ENCODE measurements at places on chromosomes 7 and 10.

- DNase-seq, result no peak
Measured at GRCh38 chr7:916291-916941, 38.1 kb downstream of the ADAP1 start.

GRCh38 chr7:45484094-45484493 is 90.1 kb upstream of the ADCY1 start:
- DNase-seq, result no peak

DNA sequence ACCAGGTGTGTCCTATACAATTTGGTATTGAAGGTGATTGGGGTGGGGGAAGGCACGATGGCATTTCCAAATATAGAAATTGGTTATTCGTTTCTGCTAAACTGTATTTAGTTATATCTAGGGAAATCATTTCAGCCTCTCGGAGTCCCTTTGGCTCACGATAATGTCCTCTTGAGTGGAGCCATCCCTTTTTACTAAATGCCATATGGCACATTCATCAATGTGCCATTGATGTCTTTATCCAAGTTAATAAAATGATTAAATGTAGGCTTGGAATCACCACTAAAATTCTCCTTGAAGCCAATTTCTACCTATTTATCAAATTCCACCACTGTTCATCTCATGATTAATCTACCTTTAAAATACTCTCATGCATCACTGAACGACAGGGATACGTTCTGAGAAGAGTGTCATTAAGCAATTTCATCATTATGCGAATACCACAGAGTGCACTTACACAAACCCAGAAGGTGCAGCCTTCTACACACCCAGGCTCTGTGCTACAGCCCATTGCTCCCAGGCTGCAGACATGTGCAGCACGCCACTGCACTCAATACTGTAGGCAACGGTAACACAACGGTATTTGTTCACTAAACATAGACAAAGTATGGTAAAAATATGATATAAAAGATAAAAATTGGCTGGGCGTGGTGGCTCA is 219.2 kb upstream of the C7orf33 start:
- no peak for DNase-seq

GRCh38 chr7:20459419-20459818 is 128.7 kb downstream of the ITGB8 start:
- DNase-seq, result no peak

GRCh38 chr7:2411049-2411448 is 7.6 kb downstream of the CHST12 start:
- no peak for DNase-seq

DNA sequence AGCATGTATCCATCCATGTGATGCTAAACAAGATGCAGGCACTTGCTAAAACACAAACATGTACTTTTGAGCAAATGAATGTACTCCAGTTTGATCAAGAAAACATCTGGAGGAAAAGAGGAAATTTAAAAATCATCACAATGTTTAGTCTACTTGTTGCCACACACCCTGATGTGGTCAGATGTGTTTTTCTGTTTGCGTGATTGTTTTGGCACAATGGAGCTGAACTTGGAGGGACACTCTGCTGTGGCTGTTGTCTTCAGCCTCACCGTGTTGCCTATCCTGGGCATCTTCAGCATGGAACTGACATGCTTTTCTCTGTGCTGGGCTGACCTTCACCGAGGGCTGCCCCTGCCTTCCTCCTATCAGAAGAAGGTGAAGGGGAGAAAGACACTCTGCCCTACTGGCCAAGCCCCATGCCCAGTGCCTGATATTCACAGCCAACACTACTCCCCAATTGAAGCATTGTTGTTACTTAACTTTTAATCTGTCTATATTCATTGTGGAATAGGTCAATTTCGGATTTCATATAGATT is 268.3 kb upstream of the IGFBP3 start:
- no peak for DNase-seq

- DNase-seq, result no peak
Measured at GRCh38 chr7:80082213-80082612, 52.4 kb upstream of the GNAI1 start.

DNA sequence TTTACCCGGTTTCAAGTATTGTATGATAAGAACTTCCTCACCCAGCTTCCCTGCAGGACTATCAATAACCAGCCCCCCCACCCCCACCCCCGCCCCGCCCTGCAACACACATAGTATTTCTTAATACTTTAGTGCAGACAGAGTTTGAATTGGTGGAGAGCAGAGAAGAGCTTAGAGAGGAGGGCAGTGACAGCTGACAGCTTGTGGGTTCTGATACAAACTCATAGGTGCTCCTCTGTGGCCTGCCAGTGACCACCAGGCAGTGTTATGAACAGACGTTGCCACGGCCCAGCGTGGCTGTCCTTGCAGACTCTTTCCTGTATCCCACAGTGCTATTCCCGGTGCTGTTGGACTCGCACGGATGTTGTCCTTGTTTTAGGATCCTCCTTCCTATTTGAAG is 186.9 kb upstream of the ADO start:
- DNase-seq, result no peak

GRCh38 chr7:135717693-135718092 is 10.3 kb downstream of the SLC13A4 start:
- DNase-seq, result no peak

- peak; percentile 67 for DNase-seq
Measured at GRCh38 chr7:130901209-130901783, 167.3 kb upstream of the KLF14 start.

DNA sequence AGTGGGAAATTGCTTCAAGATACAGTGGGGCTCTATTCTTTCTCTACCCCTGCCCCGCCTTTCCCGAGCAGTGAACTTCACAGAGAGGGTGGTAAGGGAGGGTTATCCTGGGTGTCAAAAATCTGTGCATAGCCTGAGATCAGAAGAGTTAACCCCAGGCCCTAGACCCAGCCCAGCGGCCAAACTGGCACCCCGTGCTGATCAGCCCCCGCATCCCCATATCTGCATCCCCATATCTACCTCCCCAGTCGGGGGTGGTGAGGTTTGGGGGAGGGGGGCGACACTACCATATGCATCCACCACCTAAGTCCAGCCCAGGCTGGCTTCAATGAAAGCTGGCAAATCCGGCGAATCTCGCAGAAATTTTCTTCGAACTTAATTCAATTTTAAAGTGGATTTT is 7.0 kb upstream of the DLX6 start:
- DNase-seq, result no peak

GRCh38 chr10:58757352-58758065 is 244.8 kb downstream of the BICC1 start:
- DNase-seq, result no peak

DNA sequence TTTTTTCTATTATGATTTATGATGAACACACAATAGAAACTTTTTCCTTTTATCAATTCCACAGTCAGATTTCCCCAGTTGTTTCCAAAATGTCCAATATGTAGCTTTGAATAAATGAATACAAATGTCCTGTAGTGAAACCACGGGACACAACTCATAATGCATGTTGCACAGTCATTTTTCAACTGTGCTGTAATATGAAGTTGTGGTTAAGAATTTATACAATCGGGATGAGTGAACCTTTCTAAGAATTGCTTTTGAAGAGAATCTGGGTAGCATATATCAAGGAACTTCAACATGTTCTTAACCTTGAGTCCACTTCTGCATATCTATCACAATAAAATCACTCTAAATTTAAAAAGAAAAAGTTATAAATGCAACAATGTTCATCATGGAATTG is 14.6 kb upstream of the ST7 start:
- no peak for DNase-seq

- no peak for DNase-seq
Measured at GRCh38 chr10:115898242-115898641, 374.8 kb downstream of the GFRA1 start.

GRCh38 chr10:125023255-125023654 is 81.3 kb downstream of the ZRANB1 start:
- no peak for DNase-seq

GRCh38 chr10:17742918-17743317 is 9.1 kb upstream of the TMEM236 start:
- no peak for DNase-seq

GRCh38 chr7:157464971-157465886 is 128.4 kb downstream of the DNAJB6 start:
- DNase-seq, result no peak

DNA sequence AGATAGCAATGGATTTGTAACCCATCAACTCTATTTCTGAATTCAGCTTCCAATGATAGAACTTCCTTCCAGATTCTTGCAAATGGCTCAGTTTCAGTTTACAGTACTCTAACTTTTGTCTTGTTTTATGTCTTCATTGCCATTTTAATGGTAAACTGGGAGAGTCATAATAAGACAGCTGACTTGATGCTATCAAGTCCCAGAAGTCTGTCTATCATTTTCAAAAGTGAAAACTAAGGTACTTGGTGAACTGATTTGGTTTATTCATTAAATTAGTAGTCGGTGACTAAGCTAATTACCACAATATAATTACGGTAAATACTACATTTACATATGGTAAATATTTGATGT is 25.0 kb downstream of the RTKN2 start:
- no peak for DNase-seq

- DNase-seq, result no peak
Measured at GRCh38 chr10:78410046-78410965, 376.6 kb downstream of the RPS24 start.

DNA sequence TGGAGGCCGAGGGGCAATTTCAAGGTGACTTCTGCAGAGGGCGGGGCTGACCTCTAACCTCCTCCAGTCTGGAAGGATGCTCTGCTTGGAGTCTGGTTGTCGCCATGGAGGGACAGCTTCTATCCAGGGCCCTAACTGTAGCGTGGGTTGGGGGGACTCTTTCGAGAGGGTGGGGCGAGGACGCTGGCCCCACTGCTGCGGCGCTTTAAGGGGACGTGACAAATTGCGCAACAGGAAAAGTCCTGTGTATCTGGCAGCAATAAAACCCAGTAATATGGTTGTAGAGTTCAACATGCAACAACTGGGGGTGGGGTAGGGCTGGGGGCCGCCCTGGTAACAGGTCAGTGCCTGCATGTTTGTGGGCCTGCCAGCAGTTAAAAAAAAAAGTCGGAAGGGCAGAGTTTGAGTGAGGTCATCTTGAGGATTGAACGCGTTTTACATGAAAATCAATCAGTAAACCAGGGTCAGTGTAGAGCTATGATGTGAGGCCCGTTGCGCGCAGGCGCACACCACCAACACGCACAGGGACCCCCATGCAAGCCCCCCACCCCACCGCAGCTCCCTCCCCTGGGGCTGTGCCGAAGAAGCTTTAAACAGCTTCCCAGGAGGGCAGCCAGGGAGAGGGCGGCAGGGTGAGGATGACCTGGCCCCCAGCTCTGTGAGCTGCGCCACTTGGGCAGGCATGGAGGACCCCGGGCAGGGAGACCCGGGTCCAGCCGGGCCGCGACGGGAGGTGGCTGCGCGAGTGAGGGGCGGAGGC is 4.3 kb downstream of the SHH start:
- DNase-seq, result no peak

DNA sequence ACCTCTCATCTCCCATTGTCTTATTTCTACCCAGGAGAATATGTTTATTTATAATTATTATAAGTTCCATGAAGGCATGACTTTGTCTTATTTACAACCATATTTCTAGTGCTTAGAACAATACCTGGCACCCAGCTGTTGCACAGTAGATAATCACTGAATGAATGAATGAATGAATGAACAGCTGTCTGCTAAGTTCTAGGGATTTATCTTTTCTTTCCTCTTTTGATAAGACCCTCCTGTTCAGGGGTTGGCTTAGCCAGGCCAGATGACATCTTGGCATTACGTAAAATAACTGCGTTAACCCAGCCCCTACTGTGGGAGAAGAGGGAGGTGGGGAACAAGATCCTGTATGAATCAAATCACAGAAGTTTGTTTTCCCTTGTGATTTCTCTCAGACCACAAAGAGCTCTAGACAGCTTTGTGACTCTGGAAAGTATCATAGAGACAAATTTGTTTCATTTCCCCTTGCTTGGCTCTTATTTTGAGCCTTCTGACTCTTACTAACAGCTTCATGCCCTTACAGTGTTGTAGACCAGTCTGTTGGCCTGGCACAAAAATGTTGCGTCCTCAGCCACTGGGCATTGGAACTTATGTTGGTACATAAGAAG is 8.4 kb downstream of the ZNF862 start:
- no peak for DNase-seq

GRCh38 chr7:27812706-27813105 is 72.7 kb downstream of the TAX1BP1 start:
- DNase-seq, result no peak

- no peak for DNase-seq
Measured at GRCh38 chr7:41567731-41568114, 135.2 kb downstream of the INHBA start.

DNA sequence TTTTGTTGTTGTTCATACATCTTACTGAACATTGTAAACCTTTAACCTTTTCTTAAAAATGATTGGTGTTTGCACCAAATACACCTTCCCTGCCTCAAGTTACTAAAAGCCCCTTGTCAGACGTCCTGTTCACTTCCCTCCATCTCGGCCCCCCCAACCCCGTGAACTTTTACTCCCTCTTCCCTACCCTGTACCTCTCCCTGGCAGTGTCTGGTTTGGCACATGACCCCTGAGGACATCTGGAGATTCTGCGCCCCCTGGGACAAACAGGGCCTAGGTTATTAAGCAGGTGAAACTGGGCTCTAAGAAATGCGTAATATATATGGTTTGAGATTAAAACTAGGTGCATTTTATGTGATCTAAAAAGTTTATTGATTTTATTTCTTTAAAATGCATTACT is 1.4 kb downstream of the PPP2R2D start:
- no peak for DNase-seq

GRCh38 chr7:327233-327931 is 37.4 kb downstream of the FOXL3 start:
- no peak for DNase-seq

GRCh38 chr10:60425392-60426110 is 35.9 kb upstream of the ANK3 start:
- DNase-seq, result no peak

DNA sequence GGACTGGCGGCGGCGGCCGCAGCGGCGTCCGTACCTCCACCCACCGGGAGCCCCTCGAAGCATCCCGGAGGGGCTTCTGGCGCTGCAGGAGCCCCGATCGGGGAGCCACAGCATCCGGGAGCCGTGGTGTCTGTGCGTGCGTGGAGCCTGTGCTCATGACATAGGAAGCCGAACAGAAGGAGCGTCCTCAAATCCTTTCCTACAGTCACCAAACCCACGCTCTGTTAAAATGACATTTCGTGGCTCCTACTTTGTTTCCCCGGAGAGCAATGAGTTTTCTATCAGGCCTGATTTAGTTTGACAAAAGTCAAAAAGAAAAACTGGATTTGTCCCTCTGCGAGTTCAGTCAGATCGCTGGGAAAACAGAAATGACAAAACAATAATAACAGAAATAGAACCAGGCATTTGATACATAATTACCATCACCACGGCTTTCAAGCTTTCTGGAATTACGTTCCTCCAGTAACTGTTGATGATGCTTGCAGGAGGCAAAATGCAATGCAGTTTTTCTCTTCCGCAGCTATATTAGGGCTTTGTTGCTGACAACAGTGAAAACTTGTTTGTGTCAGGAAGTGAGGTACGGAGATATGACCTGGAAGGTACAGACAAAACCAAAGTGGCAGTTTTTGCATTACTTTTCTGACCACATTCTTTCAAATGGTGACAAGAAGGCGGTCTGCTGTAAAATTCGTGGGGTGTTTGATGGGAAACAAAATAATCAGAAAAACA is 219.3 kb upstream of the MKLN1 start:
- peak; percentile 11 for DNase-seq

GRCh38 chr7:36137258-36137657 is 15.8 kb upstream of the EEPD1 start:
- DNase-seq, result no peak

GRCh38 chr10:114575417-114576131 is 82.5 kb downstream of the ABLIM1 start:
- DNase-seq, result no peak
